Breast epithelium (tissue), 4 donors: ENCODE measurements at places on chromosomes 7 and 10. TPM values are rescaled to one million over a fixed set of nuclear protein-coding genes. Genes with fewer than 3 reads are reported as not detected.

Gene ATAD1
- total RNA-seq: 41.0 TPM

Gene LRMDA
- total RNA-seq: 8.3 TPM

Gene IDI2
- total RNA-seq: not detected

Gene ADRA2A
- total RNA-seq: 14.9 TPM

Gene RAB19
- 4.2 TPM for total RNA-seq

Gene JAZF1
- total RNA-seq: 27.4 TPM

Gene PRR15
- 13.2 TPM for total RNA-seq
